Mucosa of descending colon (tissue), 3 donors: ENCODE measurements at places on chromosomes 1 and 21. TPM values are rescaled to one million over a fixed set of nuclear protein-coding genes. Genes with fewer than 3 reads are reported as not detected.

Gene OLIG2
- not detected for total RNA-seq

DNA sequence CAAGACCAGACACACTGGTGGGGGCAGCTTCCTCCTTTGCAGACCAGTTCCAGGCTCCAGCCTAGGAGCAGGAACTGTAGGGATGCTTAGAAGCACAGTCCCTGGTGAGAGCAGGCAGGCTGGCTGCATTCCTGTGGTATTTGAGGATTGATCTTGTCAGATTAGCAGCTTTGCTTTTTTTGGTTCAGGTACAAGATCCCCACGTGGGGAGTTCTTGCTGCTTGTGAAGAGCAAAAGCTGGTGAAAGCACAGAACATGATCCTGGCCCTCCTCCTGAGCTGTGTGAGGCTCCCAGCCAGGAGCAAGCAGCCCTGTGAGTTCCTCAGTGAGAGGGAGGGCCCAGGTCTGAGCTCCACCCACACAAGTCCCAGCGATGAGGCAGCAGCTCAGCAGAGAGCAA is 75.3 kb upstream of the ARTN start:
- DNase-seq = no peak

Gene CLCA2
- total RNA-seq = 1.7 TPM

DNA sequence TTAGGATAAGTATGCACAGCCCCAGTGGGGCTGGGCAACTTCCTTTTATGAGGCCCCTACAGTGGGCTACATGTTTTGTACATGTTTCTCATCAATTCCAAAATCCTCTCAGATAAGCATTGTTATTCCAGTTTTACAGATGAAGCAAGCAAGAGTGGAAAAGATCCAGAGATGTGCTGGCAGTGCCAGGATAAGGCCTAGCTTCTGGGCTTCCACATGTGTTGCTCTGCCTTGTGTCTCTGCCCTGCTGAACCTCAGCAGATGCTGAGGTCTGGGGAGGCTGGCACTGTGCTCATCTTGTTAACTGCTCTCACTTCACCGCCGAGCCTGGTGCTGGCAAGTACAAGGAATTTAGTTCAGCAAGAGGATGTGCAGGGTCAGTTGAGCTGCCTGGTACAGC is 202.1 kb downstream of the TRABD2B start:
- no peak for DNase-seq

- no peak for DNase-seq
Measured at GRCh38 chr1:40267767-40268187, 9.7 kb downstream of the ZMPSTE24 start.

GRCh38 chr21:38330666-38331065 is 73.9 kb downstream of the KCNJ15 start:
- no peak for DNase-seq

Gene DEDD
- total RNA-seq = 33.3 TPM

Gene ATP13A2
- total RNA-seq = 44.1 TPM

DNA sequence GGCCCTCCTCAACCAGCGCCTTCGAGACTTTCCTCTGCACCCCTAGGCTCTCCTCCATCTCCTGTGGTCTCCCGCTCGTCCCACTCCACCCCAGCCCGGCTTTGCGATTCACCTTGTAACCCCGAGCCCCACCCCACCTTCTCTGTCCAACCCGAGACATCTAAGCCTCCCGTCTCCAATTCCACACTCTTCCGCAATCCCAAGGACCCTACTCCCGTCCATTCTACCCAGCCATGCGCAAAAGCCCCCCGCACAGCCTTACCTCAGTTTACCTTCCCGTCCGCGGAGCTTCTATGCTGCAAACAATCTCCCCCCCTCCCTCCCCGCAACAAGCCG is 174 bp downstream of the SH3BP5L start:
- no peak for DNase-seq

GRCh38 chr1:26259005-26259404 is 20.9 kb upstream of the SH3BGRL3 start:
- no peak for DNase-seq

GRCh38 chr1:247746391-247746935 is 1.5 kb downstream of the OR14A2 start:
- DNase-seq = no peak

Gene F13B
- total RNA-seq = not detected

GRCh38 chr1:36855699-36856494 is 178.4 kb downstream of the GRIK3 start:
- DNase-seq = no peak

- DNase-seq = no peak
Measured at GRCh38 chr1:216822480-216822879, 99.3 kb upstream of the ESRRG start.

DNA sequence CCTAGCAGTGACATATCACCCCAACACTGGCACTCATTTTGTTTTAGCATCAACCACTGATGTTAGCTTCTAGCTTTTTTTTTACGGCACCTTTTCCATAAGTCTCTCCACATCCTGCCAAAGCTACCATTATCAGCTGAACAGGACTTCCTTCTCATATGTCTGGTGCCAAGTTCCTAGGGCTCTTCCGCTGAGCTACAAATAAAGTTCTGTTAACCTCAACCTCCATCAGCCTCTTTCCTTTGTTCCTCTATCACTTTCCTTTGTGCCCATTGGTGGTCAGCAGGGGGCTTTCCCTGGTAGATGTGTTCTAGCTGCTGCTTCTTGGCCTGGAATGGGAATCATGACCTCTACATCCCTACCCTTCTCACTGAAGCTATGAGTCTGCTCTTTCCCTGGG is 163.8 kb downstream of the FAF1 start:
- no peak for DNase-seq
